ENCODE measurements at places on chromosomes 2 and 18.

- DNase-seq: peak; percentile 41
Observed at GRCh38 chr2:29323961-29324360, 208.7 kb downstream of the CLIP4 start.

DNA sequence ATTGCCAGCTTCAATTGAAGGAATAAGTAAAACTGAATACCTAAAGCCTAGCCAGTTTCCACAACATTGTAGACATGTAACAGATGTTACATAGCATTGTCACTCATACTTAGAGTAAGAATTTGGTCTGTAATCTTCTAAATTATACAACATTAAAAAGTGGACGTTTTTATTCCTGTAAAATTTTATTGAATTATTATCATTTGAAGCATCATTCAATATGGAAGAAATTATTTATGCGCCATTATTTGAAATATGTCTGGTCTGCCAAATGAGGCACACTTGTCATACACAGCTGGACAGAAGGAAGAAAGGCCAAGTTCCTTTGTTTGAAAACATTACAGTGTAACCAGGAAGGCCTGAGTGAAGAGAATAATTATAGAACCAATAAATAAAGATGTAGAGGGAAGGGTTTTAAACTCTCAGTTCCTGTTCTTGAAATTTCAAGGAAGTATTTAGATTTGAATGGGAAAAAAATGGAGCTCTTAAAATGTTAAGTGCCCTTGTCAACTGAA lies 575.5 kb downstream of the LRRTM4 start:
- no peak for DNase-seq

DNA sequence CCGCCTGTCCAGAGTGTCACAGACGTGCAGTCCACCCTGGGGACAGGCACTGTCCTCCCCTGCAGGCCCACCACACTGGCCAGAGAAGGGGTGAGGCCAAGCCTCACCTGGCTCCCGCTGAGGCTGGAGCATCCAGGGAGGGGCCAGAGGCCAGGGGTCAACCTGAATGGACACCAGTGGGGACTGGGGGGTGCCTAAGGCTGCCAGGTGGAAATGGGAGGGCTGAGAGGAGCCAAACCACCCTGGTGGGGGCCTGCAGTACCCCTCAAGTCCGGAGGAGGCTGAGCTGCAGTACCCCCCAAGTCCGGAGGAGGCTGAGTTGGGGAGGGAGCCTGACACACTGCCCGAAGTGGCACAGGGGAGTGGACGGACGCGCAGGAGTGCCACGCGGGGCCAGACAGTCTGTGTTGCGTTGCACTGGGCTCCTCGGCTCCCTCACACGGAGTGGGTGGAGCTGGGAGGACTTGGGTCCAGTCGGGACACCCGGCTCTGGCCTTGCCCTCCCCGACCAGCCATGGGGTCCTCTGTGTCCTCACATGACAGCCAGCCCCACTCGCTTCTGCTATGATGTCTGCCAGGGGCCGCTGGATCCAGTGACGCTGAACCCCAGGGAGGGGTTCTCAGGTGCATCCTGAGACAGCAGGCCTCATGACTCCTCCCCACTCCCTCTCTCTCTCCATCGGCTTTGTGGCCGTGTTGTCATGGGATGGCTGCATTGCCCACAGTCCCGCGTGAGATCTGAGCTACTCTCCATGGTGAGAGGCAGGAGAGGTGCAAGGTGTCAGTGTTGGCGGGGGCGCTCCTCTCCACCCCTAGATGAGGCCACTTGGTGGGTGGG lies 22.3 kb upstream of the GPC1 start:
- no peak for DNase-seq

GRCh38 chr2:71935262-71935848 lies 212.3 kb downstream of the CYP26B1 start:
- DNase-seq: peak; percentile 82

All from fibroblast of skin of scalp (primary cell).